ENCODE measurements at places on chromosomes 2 and 18. TPM values are rescaled to one million over a fixed set of nuclear protein-coding genes. Genes with fewer than 3 reads are reported as not detected.

GRCh38 chr2:111896024-111896423, 2.4 kb upstream of the MERTK start:
- DNase-seq = no peak

- DNase-seq = no peak
Measured at GRCh38 chr18:79771446-79772107, 26.2 kb upstream of the KCNG2 start.

KCMF1 gene
- polyA plus RNA-seq = 44.4 TPM

TET3 gene
- polyA plus RNA-seq = 4.6 TPM

SLC23A3 gene
- polyA plus RNA-seq = 1.7 TPM

Measured in lung (tissue), 17 donors.